ENCODE measurements at places on chromosomes 3 and 15.
A peak's percentile ranks its signal among the peaks of the same experiment; 100 is the strongest.

DNA sequence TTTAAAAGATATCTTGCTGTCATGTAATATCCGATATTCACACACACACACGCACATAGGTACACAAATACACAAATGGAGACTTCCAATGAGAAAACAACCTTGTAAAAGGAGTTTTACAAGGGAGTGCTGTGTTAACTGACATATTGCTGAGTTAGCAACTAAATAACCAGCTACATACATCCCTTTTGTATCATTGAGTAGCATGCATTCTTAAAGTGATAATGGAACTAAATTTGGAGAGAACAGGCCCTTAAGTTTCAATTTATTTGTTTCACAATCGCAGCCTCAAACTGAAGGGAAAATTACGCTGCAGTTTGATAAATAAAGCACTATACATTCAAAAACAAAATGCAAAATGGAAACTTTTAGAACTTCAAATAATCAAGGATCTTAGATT is 1046.0 kb upstream of the NR2F2 start:
- DNase-seq, result no peak

GRCh38 chr3:170092907-170093306 is 55.1 kb downstream of the GPR160 start:
- no peak for DNase-seq

GRCh38 chr15:87578776-87579175 is 677.8 kb downstream of the NTRK3 start:
- no peak for DNase-seq

DNA sequence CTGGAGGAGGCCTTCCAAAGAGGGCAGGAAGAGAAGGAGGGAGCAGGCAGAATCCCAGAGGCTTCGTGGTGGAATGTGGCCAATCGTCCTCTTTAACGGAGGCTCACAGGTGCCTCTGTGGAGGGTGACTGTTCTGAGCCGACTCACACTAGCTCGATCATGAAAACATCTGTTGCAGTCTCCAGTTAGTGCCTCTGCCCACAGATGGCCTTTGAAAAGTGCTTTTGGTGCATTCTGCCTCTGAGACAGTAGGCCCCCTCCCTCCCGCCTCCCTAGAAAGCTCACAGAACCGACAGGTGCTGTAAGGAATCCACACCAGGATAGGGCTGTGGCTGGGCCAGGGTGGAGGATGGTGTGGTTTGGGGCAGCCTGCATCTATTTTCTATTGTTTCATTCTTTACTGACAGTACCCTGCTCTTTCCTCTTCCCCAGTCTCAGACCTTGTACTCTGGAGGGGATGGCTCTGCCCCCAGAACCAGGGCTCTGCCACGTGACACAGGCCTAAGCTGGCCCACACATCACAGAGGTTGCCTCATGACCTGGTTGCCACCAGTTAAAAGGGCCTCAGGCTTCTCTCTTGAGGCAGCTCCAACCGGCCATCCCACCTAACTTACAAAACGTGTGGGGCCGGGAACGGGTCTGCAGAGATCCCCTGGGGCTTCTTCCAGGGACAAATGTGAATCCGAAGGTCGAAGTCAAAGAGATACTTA is 27.2 kb upstream of the PIGZ start:
- peak; percentile 27 for DNase-seq

DNA sequence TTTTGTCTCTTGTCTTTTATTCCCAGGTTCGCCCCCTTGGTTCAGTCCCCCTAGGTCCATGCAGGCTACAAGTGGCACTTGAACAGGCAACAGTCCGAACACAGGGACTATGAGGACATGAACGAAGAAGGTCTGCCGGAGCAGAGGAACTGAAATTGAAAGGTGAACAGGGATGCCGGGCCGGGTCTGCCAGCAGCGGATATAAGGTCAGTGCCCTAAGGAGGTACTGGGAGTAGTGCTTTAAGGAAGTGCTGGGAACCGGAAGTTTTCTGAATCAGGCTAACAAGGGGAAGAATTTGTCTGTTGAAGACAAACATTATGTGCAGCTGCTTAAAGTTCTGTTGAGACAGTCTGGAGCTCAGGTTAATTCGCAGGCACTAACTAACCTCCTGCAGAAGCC is 46.8 kb downstream of the LSM3 start:
- DNase-seq, result no peak

DNA sequence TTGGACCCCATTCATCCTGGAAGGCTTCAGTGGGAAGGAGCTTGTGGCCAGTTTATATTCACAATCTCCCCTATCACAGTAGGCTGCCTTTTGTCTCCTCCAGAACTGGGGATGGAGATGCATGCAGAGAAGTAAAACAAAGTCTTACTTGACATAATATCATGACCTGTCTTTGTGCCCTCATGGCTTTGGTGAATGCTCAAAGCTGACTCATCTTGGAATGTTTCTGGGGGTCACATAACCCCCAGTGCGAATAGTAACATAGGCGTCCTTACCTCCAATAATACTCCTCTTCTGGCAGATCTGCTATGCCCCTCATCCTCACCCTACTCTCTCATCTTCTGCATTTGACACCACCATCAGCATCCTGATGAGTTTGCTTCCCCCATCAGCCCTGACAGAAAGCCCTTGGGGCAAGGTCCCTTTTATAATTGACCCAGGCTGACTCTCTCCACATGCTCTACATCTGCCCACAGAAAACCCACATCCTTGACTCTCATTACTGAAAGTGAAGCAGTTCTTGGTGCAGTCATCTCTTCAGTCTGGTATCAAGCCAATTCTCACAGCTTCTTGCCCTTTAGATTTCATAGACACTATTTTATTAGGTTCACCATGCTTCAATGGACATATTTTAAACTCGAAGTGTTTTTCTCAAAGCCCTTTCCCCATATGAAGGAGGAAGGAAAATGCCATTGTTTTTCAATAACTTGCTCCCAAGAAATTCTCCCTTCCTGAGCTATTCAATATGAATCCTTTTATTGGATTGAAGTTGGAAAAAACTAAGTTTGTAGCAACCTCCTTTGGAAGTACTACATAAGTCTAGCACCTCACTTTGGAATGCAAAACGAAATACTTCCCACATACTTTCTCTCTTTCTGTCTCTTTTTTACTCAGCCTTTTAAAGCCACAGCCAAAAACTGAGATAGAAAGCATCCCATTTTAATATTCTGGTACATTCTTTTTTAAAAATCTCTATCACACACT is 36.6 kb downstream of the OSTN start:
- DNase-seq, result no peak

DNA sequence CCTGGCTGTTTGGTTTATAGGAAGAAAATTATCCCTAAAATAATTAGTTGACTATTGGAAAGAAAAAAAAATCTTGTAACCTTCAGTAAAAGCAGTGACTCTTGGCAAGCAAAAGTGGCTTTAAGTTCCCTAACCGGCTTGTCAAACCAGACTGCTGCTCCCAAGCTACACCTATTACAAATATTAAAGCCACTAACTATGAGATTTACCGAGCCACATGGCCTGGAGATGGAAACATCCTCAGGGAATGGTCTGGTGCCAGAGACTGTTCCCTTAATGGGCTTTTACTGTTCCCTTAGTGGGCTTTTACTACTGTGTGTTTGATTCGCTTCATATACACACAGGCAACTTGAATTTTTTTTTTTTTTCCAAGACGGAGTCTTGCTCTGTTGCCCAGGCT is 35.9 kb upstream of the ZNF774 start:
- no peak for DNase-seq

GRCh38 chr3:47761046-47761445 is 20.6 kb downstream of the SMARCC1 start:
- no peak for DNase-seq

- DNase-seq, result no peak
Observed at GRCh38 chr3:86733257-86733656, 257.7 kb downstream of the VGLL3 start.

GRCh38 chr3:10453431-10454163 is 51.8 kb downstream of the ATP2B2 start:
- DNase-seq, result no peak

DNA sequence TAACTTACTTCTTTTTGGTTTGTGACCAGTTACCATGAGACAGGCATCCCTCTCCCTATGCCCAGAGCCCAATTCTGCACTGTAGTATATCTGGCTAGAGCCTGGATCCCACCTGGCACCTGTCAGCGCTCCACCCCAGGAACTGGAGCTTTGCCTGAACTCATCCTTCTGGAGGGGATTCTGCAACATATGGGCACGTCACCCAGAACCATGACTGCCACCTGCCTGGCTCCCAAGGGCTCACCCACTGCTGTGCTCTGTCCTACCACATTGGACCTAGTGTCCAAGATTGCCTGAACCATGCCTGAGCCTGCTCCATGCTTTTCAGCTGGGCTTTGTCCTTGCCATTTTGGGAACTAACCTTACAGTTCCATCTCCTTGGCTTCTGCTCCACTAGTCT is 21.1 kb upstream of the GAP43 start:
- no peak for DNase-seq

DNA sequence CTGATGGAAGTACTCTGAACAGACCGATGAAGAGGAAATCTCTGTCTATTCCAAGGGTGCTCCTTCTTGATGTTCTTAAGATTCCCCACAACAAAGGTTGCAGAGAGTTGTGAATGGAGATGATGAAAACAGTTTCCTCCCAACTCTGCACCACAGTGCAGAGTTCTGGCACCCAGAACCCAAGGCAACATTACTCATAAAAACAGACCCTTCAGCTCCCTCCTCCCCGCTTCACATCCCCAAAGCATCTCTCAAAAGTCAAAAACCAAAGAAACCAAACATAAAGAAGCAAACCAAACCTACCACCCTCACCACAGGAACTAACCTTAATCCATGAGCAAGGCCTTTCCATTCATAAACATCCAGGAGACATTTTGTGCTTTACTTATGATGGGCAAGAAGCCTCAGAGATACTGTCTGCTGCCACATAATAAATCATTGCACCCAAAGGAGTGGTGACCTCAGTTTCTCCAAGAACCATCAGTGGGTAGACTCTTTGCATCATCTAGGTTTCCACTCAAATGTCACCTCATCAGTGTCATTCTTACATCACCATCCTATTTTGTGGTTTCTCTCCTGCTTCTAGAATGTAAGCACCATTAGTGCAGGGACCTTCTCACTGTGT is 13.2 kb downstream of the PCOLCE2 start:
- no peak for DNase-seq

Measured in right lobe of liver (tissue), 6 donors.